ENCODE measurements at places on chromosomes 2 and 18. TPM values are rescaled to one million over a fixed set of nuclear protein-coding genes. Genes with fewer than 3 reads are reported as not detected.
A peak's percentile ranks its signal among the peaks of the same experiment; 100 is the strongest.

DNA sequence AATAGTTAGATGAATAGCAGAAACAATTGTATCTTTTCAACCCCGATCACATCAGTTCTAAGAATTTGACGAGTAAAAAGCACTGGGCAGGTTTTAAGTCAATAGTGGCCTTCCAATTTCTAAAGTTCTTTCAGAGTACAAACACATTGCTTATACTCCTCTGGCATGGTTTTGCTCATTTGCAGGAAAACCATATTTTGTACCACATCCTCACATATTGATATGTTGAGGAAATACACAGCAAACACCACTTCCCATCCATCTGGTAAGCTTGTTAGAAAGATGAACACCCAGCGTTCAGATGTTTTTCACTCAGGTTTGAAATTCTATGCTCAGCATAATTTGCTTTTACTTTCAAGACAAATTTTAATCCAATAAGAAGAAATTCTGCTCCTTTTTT lies 344.6 kb upstream of the ACVR2A start:
- peaks cover 4% of the 10 kb centered on the region for H3K27me3 ChIP-seq
- peak overlapping the region; percentile 95 for H3K27ac ChIP-seq
- peaks cover 68% of the 10 kb centered on the region for H3K4me1 ChIP-seq
- DNase-seq: peak; percentile 45

DNA sequence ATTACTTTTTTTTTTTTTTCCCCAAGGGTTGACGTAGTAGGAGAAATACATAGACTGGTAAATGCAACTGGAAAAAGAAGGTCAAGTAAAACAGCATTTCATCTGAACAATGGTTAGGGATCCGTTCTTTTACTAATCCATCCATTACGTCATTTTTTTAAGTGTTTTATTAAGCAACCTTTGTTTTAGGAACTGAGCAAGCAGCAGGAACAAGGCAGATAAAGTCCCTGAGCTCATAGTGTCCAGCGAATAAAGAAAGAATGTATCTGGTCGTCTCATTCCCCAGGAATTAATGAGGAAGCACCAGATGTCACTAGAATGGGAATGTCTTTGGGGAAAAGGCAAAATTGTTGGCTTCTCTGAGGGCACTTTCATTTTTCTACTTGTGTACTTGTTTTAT lies 842.4 kb downstream of the TDRD15 start:
- H3K36me3 ChIP-seq: no peaks in the 10 kb centered on the region
- H3K4me3 ChIP-seq: no peak overlapping the region
- H3K27ac ChIP-seq: no peak overlapping the region
- DNase-seq: no peak

DNA sequence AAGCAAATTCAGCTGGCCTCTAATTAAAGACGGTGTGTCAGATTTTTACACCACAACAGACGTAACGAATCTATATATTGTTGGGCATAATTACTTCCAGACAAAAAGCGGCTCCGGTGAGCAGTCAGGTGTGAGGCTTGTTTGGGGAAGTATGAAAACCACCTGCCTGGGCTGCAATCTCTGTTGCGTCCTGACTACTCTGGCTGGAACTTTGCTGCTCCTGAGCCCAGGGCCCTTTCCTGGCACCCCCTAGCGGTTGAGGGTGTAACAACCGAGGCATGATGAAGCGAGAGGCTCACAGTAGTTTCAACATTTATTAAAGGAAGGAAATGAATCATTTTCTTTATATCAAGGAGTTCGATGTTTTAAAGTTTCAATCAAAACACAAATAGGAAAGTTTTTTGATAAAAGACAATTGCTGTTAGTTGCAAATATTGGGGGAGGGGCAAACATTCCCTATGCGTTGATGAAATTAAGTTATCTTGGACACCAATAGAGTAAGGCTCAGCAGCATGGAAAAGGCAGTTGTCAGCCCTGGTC lies 10.6 kb upstream of the ITGB6 start:
- no peak overlapping the region for H3K4me3 ChIP-seq
- peaks cover 18% of the 10 kb centered on the region for H3K4me1 ChIP-seq
- no peak overlapping the region for H3K27ac ChIP-seq
- H3K27me3 ChIP-seq: peaks cover 14% of the 10 kb centered on the region

DNA sequence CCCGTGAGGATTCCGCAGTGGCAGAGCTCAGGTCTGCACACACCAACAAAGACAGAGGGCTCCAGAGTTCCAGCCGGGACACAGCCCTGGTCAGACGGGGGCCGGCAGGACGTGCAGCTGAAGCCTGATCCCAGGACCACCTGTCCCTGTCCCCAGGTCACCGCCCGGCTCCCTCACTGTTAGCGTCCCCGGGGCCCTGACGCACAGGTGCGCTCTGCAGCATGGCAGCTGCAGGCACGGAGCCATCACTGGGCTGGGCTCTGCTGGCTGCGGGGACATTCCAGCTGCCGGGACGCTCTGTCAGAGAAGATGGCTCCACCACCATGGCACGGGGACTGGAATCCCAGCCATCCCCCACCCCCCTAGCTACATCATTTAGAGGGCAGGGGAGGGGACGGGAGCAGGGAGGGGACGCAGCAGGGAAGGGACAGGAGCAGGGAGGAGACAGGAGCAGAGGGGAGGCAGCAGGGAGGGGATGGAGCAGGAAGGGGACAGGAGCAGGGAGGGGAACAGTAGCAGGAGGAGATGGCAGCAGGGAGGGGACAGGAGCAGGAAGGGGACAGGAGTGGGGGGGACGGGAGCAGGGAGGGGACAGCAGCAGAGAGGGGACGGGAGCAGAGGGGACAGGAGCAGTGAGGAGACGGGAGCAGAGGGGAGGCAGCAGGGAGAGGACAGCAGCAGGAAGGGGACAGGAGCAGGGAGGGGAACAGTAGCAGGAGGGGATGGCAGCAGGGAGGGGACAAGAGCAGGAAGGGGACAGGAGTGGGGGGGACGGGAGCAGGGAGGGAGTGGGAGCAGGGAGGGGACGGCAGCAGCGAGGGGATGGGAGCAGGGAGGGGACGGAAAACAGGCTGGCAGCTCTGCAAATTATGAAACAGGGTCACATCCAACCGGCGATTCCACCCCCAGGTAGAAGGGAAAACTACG lies 39.8 kb downstream of the SLC66A2 start:
- no peak overlapping the region for H3K27ac ChIP-seq
- peaks cover 45% of the 10 kb centered on the region for H3K36me3 ChIP-seq
- H3K27me3 ChIP-seq: no peaks in the 10 kb centered on the region
- no peak overlapping the region for H3K4me3 ChIP-seq
- no peak for DNase-seq

GRCh38 chr18:10270151-10270571 lies 184.3 kb upstream of the APCDD1 start:
- no peak overlapping the region for H3K4me3 ChIP-seq
- no peaks in the 10 kb centered on the region for H3K4me1 ChIP-seq
- DNase-seq: no peak
- no peaks in the 10 kb centered on the region for H3K27me3 ChIP-seq
- H3K36me3 ChIP-seq: no peaks in the 10 kb centered on the region

- no peaks in the 10 kb centered on the region for H3K36me3 ChIP-seq
- DNase-seq: no peak
Observed at GRCh38 chr18:7038330-7038851, 79.2 kb downstream of the LAMA1 start.

GRCh38 chr2:186570604-186571003 lies 19.3 kb upstream of the ITGAV start:
- H3K27me3 ChIP-seq: peaks cover 10% of the 10 kb centered on the region
- DNase-seq: no peak
- H3K27ac ChIP-seq: no peak overlapping the region
- no peak overlapping the region for H3K4me3 ChIP-seq
- H3K4me1 ChIP-seq: no peaks in the 10 kb centered on the region

DNA sequence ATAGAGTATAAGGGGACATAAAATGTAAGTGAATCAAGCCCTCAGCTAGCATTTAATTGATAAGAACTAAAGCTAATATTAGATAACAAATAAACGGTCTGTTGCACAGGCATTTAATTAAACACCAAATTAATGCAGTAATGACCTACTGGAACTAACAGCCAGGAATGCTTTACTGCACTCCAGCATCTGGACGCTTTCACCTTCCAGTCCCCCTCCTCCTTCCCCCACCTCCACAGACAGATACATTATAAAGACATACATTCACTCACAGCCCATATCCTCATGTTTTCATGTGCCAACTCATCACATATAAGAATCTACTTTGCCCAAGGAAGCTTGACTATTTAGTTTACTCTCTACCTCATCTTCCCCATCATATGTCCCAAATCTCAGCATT lies 337.4 kb upstream of the PIK3C3 start:
- no peaks in the 10 kb centered on the region for H3K27me3 ChIP-seq
- no peaks in the 10 kb centered on the region for H3K36me3 ChIP-seq
- DNase-seq: no peak

GRCh38 chr2:119536211-119536610 lies 8.0 kb upstream of the CFAP221 start:
- H3K4me3 ChIP-seq: no peak overlapping the region
- no peak overlapping the region for H3K27ac ChIP-seq
- H3K27me3 ChIP-seq: no peaks in the 10 kb centered on the region
- no peaks in the 10 kb centered on the region for H3K36me3 ChIP-seq

DNA sequence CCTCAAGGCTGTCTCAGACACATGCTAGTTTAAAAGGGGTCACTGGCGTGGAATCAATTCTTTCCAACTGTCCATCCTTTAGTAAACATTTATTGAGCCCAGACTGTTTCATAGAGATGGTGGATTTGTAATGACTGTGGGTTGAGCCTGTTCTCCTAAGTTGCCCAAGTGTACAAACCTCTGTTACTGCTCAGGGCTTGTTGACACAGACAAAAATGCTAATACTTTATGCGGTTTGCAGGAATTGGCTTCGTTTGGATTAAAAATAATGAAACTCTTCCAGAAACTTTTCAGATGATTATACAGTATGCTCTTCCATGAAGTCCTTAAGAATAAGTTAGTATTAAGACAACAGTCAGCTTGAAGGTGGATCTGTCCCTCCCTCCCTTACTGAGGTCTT lies 83.6 kb upstream of the MGAT5 start:
- no peaks in the 10 kb centered on the region for H3K27me3 ChIP-seq
- no peak overlapping the region for H3K4me3 ChIP-seq
- H3K4me1 ChIP-seq: peaks cover 11% of the 10 kb centered on the region
- H3K36me3 ChIP-seq: peaks cover 3% of the 10 kb centered on the region

GRCh38 chr18:23114171-23114881 lies 21.0 kb upstream of the CABLES1 start:
- H3K27me3 ChIP-seq: peaks cover 24% of the 10 kb centered on the region
- H3K36me3 ChIP-seq: no peaks in the 10 kb centered on the region
- H3K4me1 ChIP-seq: peaks cover 13% of the 10 kb centered on the region
- no peak overlapping the region for H3K27ac ChIP-seq

- no peak overlapping the region for H3K27ac ChIP-seq
- H3K36me3 ChIP-seq: no peaks in the 10 kb centered on the region
- H3K4me1 ChIP-seq: peaks cover 3% of the 10 kb centered on the region
- peak; percentile 9 for DNase-seq
- peaks cover 3% of the 10 kb centered on the region for H3K27me3 ChIP-seq
- no peak overlapping the region for H3K4me3 ChIP-seq
Observed at GRCh38 chr2:126731353-126731752, 75.4 kb downstream of the GYPC start.

DNA sequence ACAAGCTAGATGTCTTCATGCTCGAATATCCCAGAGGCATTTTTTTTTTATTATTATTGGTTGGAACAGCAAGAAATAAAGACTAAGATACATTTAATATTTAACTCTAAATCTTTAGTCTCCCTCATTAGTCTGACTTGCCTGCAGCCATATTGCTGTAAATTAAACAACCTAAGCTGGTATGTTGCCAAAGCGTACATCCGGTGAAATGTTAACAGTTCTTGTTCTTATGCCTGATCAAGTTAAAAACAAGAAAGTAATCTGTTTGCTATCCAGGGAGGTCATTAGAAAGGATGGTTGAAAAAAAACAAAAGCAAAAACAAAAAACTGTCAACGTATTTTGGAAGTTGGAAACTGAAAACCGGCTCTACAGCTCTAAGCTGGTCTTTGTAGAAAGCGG lies 125.9 kb upstream of the NABP1 start:
- peaks cover 10% of the 10 kb centered on the region for H3K4me1 ChIP-seq
- no peak for DNase-seq
- H3K27me3 ChIP-seq: peaks cover 23% of the 10 kb centered on the region
- no peak overlapping the region for H3K27ac ChIP-seq

DNA sequence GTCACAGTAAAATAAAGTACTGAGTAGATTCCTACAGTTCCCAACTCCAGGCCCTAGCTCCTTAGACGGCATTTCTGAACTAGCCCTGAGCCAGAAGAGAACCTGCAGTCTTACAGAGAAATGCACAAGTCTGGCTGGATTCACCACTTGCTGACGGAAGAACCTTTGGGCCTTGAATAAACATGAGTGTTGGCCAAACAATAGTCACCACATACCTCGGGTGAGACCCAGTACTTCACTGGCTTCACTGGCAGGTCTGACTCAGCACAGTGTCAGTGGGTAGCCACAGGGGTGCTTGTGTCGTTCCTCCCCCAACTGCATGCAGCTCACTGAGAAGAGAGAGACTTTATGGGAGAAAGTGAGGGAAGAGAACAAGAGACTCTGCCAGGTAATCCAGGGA lies 88.9 kb downstream of the TMEM185B start:
- no peaks in the 10 kb centered on the region for H3K27me3 ChIP-seq
- no peak for DNase-seq
- H3K4me1 ChIP-seq: peaks cover 2% of the 10 kb centered on the region

GRCh38 chr18:59700535-59700967 lies 3.3 kb upstream of the CCBE1 start:
- no peak for DNase-seq
- no peak overlapping the region for H3K27ac ChIP-seq
- no peaks in the 10 kb centered on the region for H3K36me3 ChIP-seq
- peaks cover 7% of the 10 kb centered on the region for H3K4me1 ChIP-seq
- peaks cover 42% of the 10 kb centered on the region for H3K27me3 ChIP-seq

GRCh38 chr2:227780981-227781615 lies 32.5 kb upstream of the CCL20 start:
- no peaks in the 10 kb centered on the region for H3K36me3 ChIP-seq
- no peak overlapping the region for H3K27ac ChIP-seq
- H3K4me3 ChIP-seq: no peak overlapping the region
- peaks cover 8% of the 10 kb centered on the region for H3K27me3 ChIP-seq
- H3K4me1 ChIP-seq: peaks cover 12% of the 10 kb centered on the region

GRCh38 chr2:50564766-50565165 lies 467.2 kb downstream of the NRXN1 start:
- H3K27ac ChIP-seq: no peak overlapping the region
- H3K4me3 ChIP-seq: no peak overlapping the region
- DNase-seq: no peak
- H3K36me3 ChIP-seq: no peaks in the 10 kb centered on the region
- no peaks in the 10 kb centered on the region for H3K4me1 ChIP-seq

- no peaks in the 10 kb centered on the region for H3K27me3 ChIP-seq
- H3K4me1 ChIP-seq: peaks cover 5% of the 10 kb centered on the region
- H3K27ac ChIP-seq: no peak overlapping the region
- no peak for DNase-seq
- no peak overlapping the region for H3K4me3 ChIP-seq
Observed at GRCh38 chr18:35171315-35171987, 69.4 kb upstream of the ZNF397 start.

Gene GALNT14
- total RNA-seq: not detected

Gene FOXI3
- total RNA-seq: not detected

Gene CYP27A1
- not detected for total RNA-seq

Gene NYAP2
- total RNA-seq: not detected

Gene PPP4R3B
- 68.2 TPM for total RNA-seq

Gene PROC
- total RNA-seq: not detected

Gene COBLL1
- total RNA-seq: not detected

Gene M1AP
- not detected for total RNA-seq

Gene ABCG5
- total RNA-seq: not detected

Gene RABL2A
- 12.5 TPM for total RNA-seq

Gene GKN2
- total RNA-seq: not detected

All from activated CD8-positive, alpha-beta T cell treated with anti-CD3 and anti-CD28 coated beads, Interleukin-2, amount 10 ng/mL, durations not matched to agents 7 days and 5 days (primary cell).